ENCODE measurements at places on chromosomes 11 and 22.

- no peak for DNase-seq
Measured at GRCh38 chr11:128234143-128234542, 353.2 kb downstream of the ETS1 start.

DNA sequence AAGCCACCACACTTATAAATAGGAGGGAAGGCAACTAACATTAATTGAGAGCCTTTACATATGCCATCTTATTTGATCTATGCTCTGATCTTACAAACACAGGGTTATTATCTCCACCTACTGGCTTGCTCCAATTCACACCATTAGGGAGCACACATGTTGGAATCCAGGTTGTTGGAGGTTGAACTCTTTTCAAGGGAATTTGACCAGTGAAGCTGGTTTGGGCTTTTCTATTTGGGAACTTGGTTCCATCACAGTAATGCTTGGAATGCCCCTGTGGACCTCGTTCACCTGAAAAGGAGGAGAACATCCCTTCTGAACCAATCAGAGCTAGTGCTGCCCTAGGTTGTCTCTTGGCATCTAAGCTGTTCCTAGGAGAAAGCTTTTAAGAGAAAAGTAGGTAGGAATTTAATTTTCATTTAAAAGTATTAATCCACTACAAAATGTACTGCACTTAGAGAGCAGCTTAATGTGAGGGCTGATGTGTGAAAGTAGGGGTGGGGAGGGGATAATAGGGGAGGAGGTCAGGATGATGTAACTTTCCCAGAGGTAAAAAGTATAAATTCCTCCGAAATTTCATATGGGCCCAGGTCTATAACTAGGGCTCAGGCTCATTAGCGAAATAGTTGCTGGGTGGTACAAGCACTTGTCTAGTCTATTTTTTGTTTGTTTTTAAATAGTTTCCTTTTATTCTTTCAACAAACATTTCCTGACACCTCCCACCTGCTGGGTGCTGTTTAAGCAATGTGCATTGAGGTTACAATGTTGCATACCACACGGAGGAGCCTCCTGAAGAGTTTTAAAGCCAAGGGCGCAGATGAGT, 7.6 kb upstream of the MICAL2 start:
- DNase-seq, result no peak

DNA sequence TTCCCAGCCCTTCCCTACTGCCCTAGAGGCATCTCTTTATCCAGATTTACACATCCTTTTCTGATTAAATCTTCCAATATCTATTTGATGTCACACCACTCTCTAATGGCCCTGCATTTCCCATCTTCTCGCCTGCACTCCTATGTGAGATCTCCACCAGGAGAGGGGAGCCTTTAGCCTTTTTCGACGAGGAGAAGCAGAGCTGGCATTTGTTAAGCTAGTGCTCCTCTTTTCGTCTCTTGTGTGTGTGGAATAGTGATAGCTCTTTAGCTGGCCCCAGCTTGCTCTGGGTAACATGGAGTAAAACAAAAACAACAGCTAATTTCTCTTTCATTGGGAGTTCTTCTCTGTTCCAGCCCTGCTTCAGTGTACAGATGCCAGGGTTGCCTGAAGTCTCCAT, 536.5 kb downstream of the NTM start:
- DNase-seq, result no peak

- no peak for DNase-seq
Measured at GRCh38 chr11:74480688-74481417, 12.7 kb downstream of the LIPT2 start.

DNA sequence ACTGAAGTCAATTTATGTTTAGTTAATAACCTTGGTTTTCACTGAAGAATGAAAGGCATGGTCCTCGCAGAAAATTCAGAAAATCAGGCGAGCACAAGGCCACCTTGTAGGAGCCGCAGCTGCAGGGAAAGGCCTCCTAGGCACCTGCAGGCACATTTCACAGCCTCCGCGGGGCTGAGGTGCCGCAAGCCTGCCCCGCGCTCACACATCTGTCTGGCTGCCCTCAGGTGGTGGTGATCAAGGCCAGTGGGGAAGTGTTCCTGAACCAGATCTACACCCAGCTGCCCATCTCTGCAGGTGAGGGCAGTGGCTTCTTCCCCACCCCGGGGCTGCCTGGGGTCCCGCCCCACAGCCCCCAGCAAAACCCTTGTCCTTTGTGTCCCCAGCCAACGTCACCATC, 10.5 kb downstream of the MUC5AC start:
- DNase-seq, result no peak
